ENCODE measurements at places on chromosomes 6 and 20.

GRCh38 chr20:36823121-36823520 is 49.6 kb upstream of the DSN1 start:
- DNase-seq, result no peak

GRCh38 chr6:14664621-14665315 is 547.2 kb downstream of the CD83 start:
- DNase-seq, result no peak

DNA sequence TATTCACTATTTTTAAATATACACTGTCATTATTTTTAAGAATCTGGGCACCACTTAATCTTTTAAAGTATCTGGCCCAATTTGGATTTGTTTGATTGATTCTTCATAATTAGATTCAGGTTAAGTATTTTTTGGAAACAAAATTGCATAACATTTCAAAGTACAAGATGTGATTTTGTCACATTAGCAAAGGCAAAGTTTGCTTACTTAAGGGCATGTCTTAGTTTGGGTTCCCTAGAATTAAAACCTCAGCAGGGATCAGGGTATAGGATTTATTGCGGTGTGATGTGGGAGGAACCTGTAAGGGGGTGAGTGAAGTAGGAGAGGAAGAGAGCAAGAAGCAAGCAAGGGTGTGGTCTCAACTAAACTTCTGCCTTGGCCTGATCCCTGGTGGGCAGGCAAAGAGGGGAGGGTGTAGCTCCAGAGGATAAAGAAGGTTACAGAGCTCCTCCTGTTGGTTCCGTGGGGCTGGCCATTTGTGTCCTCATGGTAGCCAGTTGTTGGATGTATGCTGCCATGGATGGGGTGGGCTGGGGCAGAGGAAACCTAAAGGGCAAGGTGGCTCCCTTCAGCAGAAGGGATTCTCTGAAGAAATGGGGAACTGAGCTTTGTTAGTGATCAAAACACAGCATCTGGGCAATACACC is 668.7 kb upstream of the SLC35B3 start:
- DNase-seq, result no peak

- DNase-seq, result no peak
Observed at GRCh38 chr6:109660526-109661320, 30.3 kb downstream of the AK9 start.

DNA sequence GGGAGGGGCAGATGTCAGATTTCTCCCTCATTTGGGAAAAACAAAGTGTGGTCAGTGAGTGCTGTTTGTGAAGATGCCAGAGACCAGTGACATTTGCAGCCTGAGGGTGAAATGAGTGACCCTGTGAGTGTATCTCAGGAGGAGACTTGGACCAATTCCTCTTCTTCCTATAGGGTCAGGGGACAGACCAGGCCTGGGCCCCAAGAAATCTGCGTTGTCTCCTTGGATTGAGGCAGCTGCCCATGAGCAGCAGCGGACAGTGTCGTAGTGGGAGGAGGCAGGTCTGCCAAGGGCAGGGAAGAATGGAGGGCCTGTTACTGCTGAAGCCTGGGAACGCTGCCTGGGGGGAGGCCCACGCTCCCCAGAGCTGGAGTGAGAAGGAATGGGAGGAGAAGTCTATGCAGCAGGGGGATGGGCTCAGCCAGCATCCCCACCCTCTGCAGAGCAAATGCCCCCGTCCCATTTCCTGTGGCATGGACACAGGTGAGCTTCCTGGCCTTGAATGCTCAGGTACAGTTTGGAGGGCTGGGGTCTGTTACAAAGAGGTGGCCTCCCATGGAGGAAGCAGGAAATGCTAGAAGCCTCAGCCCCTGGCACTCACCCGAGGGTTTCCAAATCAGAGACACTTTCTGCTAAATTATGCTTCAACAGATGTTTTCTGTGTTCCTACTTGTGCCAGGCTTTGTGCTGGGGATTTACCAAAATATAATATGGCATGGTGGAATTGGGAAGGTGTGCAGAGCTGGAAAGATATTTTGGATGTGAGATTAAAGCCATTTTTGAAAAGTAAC is 29.8 kb downstream of the DAAM2 start:
- DNase-seq, result no peak

DNA sequence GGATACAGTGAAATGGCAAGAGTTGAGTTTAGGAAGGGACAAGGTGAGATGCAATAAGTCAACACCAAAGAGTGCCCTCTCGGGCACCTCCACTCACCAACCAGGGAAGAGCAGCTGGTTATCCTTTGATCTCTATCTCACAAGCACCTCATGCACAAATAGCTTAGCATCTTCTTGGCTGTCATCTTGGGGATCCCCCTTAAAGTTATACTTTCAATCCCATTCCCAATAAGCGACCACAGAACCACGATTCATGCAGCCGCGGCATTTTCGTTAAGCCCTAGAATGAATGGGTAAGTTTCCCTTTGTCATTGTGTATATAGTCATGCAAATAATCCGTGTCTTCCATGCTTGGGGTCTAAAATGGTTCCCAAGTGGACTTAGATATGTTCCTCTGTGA is 73.5 kb downstream of the ADTRP start:
- no peak for DNase-seq

DNA sequence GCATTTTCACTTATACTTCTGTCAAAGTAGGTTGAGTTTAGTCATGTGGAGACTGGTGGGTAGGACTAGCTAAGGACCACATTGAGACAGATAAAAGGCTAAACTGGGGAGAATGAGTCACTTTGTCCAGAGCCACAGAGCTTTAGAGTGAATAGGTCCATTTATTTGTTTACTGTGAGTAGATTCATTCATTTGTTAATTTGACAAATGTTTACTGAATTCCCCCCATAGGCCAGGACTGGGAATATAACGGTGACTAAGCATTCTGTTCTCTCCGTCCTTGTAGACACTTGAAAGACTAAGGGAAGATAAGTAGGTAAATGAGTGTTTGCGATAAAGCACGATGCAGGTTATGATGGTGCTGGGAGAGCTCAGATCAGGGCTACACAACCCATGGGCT is 699.7 kb upstream of the ID4 start:
- no peak for DNase-seq

DNA sequence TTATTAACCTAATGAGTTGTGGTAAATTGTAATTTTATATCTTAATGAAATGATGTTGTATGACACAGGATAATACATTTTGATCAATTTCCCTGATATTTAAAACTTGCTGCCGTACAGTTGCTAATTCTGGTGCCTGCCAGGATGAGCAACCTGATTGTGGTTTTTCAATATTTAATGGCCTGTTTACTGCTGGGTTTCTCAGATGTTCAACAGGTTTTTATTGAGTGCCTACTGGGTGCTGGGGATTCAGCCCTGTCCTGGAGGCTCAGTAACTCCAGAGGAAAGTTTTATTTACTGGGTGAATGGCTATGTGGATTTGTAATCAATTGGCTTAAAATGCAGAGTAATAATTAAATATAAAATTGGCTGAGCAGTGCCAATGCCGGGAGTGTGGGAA is 8.0 kb downstream of the TOX2 start:
- DNase-seq, result no peak

- peak; percentile 97 for DNase-seq
Observed at GRCh38 chr6:133568970-133569889, 319.7 kb upstream of the TCF21 start.

- no peak for DNase-seq
Observed at GRCh38 chr20:21237956-21238799, 65.0 kb upstream of the XRN2 start.

Measured in RWPE1 (cell line).